Amygdala (tissue), 56 donors: ENCODE measurements at places on chromosomes 3 and 15.

- DNase-seq: no peak
These were observed 415.9 kb upstream of the KCNMB2 start for GRCh38 chr3:178120367-178120766.

- DNase-seq: no peak
These were observed 325.1 kb upstream of the THBS1 start for GRCh38 chr15:39255760-39256159.

- no peak for DNase-seq
These were observed 37.2 kb downstream of the PIK3CB start for GRCh38 chr3:138797508-138798038.

GRCh38 chr3:116614795-116615362 is 94.7 kb upstream of the TUSC7 start:
- no peak for DNase-seq

DNA sequence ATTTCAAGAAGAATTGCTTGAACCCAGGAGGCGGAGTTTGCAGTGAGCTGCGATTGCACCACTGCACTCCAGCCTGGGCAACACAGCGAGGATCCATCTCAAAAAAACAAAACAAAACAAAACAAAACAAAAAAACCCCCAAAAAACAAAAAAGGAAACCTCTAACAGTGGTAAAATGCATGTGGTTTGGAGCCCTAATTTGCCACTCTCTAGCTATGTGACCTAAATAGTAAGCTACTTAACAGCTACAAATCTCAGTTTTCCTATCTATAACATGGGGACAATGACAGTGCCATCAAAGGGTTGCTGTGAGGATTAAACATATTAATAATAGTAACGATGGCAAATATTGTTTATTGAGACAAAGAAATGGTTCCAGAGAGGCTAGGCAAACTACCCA is 119.4 kb upstream of the LMOD3 start:
- no peak for DNase-seq

GRCh38 chr15:100536733-100537132 is 8.0 kb upstream of the CERS3 start:
- DNase-seq: no peak

DNA sequence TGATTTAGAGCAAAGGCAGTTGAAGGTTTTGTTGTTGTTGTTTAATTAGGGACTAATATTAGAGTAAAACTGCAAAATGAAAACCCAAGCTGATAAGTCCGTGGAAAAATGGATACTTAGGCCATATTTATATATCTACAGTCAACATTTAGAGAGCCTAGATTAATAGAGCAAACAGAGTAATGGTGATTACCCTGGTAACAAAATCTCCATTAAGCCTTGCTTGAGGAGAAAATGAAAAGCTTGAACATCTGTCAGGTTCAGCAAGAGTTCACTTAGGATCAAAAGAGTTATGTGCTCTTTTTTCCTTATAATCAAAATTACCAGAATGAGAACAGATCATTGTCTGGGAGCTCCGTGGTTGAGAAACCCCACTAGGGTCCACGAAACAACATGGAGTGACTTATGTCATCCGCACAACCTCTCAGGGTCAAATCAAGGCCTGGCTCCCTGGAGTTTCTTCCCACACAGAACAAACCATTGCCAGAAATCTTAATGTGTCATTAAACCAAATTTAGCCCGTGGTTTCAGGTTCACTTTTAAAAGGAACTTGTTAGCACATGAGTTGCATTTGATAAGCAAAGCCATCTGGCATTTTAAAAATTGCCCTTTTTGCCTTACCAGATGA is 381.2 kb downstream of the GABRB3 start:
- DNase-seq: no peak

DNA sequence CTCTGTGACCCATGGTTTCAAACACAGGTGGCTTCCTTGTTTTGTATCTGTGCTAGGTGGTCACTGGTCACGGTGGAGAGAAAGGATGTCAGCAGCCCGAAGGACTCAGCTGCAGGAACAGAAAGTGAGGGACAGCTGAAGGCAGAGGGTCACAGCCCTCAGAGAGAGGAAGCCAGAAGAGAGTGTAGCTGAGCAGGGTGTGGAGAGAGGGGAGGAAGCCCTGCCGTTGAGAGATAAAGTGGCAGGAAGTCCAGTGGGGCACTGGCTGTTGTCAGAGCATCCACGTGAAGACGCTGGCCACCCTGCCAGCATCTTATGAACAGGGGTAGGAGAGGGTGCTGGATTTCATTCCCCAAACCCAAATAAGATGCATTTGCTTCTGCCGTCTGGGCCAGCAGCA is 36.9 kb downstream of the LIMD1 start:
- DNase-seq: no peak

GRCh38 chr3:133629146-133629545 is 32.6 kb downstream of the TOPBP1 start:
- DNase-seq: no peak

GRCh38 chr15:69573815-69574475 is 121.3 kb downstream of the RPLP1 start:
- DNase-seq: no peak

DNA sequence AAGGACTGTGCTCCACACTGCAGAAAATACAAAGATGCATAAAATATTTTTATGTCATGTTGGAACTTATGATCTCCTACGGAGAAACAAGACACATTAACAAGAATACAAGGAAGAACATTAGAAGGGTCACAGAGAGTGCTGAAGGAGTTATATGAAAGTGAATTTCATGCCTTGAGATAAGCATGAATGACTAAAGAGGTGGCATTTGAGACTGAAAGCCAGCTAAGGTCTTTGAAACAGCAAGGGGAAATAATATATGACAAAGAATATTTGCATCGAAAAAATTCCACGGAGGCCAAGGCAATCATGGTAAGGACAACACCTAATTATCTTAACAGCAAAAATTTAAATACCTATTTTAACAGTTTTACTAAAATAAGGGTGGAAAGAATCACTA is 12.5 kb downstream of the GSK3B start:
- DNase-seq: no peak

DNA sequence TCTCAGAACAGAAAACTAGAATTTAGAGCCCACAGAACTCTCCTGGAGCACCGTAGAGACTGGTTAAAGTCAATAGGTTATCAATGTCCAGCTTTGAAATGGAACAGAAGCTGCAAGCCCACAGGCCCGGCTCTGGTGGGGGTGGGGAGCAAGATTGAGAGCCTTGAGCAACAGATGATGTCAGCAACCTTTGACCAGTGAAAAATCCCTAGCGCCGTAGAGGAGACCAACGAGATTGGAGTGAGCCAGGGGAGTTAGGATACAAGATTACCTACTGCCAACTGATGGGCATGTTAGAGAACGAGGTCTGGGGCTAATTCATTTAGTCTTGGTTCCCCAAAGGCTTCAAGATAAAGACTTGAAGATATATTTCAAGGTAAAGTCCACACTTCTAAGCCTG is 345.5 kb upstream of the LMCD1 start:
- DNase-seq: no peak

GRCh38 chr3:8416965-8417364 is 84.7 kb upstream of the LMCD1 start:
- no peak for DNase-seq

DNA sequence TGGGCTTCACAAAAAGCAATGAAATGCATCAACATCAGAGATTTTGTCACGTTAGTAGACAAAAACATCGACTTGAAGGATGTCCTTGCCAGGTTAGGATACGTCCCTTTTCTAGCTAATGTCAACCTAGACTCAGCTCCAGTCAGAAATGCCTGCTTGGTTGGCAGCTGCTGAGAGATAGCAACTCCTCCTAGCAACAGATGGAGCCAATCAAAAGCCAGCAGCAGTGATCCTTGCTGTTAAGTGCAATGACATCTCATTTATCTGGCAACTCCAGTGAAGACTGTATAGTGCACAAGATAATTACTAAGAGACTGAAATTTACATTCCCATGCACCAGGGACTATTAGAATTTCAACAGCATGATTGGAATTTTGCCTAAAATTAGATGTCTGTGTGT is 424.1 kb downstream of the FGF12 start:
- no peak for DNase-seq

DNA sequence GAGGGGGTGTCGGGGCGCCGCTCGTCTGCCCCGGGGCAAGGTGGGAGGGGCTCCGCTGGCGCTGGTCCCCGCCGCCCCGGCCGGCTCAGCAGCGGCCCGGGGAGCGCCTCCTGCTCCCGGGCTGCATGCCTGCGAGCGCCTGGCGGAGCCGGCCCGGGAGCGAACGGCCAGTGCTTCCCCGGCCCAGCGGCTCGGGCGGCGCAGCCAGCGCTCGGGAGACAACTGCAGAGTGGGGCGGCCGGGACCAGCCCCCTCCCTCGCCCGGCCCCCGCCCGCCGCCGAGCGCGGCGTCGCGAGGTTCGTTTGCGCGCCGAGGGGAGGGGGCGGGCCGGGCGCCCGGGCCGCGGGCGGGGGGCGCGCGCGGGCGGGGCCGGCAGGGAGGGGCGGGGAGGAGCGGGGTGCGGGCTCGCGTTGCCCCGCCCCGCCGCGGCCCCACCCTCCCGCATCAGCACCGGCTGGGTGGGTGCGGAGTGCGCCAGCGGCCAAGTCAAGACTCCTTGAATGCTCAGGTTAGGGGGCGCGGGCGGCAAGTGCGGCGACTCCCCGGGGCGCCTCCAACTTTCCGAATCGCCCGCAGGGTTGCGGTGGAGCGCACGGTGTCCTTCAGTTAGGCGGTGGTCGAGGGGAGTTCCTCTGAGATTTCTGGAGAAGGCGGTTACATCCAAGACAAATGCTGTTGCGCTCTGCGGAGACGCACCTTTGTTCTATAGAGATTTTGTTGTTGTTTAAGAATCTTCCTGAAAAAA is at the start of gene RGMA:
RGMA (minus strand) TSS at position 231 of the 746 bp plus-strand sequence. CDS start 279 bp downstream, outside the sequence.
- no peak for DNase-seq

- no peak for DNase-seq
These were observed 38.6 kb upstream of the CSPG4 start for GRCh38 chr15:75751116-75751875.

- no peak for DNase-seq
These were observed 317.5 kb upstream of the CNTN6 start for GRCh38 chr3:775178-775880.

GRCh38 chr15:90016721-90017120 is 15.6 kb downstream of the ZNF710 start:
- DNase-seq: no peak

DNA sequence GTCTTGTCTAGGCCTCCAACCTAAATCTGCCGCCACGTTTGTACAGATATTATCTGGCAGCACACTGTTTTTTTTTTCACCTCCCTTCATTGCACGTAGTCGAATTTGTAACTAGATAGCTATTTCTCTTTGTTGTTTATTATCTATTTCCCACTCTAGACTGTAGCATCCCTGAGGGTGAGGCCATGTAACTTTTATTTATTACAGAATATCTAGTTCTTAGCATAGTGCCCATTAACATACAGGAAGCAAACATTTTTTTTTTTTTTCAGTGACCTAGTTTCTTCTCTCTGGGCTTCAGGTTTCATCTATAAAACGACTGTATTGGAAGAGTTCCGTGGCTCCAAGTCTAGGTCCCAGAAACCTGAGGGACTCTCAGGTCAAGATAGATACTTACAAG is 354.3 kb downstream of the FGF12 start:
- DNase-seq: no peak

DNA sequence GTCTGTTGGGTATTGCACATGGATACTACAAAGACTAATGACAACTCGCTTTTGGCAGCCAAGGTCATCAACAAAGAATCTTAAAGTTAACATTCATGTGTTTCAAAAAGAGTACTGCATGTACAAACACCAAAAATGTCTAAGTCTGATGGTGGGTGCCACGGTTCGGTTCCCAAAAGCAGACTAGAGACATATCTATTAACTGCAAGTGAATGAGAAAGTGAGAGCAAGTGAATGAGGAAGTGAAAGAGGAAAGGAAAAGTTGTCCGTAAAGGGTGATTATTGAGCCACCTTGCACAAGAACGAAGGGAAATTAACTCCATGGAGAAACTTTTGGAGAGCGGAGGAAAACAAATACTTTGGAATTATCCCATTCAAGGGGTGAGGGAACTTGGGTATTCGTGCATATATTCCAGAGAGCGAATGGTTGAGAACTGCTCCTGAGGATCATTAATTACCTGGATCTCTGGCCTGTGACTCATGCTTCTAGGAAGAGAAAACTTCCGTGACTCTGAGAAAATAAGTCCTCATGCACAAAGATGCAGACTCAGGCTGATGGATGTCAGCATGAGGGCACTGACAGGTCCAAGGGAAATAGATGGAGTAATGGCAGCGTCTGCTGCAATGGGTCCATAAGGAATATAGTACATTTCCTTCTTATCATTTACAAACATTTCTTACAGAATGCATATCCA is 336.5 kb upstream of the TGFBR2 start:
- DNase-seq: no peak

DNA sequence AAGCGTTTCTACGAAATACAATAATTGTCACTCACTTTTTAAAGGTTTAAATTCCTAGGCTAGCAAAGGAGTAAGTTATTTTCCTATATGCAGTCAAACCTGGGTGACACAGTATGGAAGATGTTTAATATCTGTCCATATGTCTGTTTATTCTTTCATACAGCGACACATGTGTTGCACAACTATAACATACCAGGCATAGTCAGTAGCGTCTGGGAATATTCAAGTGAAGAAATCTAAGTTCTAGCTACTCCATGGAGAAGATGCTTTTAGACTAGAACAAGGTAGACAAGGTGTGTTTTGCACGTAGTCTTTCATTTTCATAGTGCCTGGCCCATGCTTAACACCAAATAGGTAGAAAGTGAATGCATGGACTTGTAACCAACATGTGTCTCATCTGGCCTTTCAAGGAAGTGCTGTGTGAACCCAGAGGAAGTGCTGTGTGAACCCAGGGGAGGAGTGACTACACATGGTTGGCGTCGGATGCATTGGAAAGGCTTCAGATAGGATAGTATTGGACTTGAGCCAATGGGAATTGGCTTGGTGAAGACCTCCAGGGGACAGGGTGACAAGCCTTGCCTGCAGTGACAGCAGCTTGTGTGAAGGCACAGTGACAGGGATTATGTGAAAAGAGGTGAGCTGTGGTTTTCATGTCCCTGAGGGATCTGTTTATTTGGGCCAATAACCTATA is 267.0 kb downstream of the PTPRG start:
- no peak for DNase-seq

DNA sequence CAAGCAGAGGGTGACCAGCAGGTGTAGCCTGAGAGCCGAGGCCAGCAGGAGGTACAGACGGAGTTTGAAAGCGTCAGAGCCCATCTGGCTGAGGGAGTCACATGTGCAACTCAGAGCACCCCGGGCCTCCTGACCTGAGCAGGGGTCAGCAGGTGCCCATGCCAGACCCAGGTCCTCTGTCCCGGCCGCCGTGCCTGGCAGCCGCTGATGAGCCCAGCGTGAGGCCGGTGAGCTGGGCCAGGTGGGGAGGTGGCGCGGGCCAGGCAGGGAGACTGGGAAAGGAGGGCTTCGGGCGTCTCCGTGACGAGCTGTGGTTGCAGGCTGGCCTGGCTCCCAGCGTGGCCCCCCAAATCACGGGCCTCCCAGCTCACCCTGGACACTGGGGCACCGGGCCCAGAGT is 130.9 kb downstream of the CHSY1 start:
- DNase-seq: no peak

DNA sequence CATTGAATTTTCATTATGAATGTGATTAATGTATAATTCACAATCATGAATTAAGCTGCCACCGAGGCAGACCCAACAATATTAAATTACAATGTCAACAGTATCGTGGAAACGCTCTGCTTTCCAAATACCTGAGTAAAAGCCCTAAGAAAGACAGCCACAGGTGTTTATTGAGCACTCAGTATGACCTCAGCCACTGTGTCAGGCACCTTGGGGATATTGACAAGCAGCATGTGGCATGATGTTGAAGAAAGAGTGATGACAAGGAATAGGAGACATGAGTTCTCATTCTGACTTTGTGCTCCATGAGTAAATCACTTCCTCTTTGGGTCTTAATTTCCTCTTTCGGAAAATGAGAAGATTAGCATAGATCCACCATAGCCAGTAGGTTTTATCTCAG is 12.8 kb downstream of the C2CD4A start:
- DNase-seq: no peak
